GM03348 (cell line): ENCODE measurements at places on chromosomes 2 and 18.

- DNase-seq = peak; percentile 47
Measured at GRCh38 chr2:12429779-12430406, 286.8 kb upstream of the TRIB2 start.

DNA sequence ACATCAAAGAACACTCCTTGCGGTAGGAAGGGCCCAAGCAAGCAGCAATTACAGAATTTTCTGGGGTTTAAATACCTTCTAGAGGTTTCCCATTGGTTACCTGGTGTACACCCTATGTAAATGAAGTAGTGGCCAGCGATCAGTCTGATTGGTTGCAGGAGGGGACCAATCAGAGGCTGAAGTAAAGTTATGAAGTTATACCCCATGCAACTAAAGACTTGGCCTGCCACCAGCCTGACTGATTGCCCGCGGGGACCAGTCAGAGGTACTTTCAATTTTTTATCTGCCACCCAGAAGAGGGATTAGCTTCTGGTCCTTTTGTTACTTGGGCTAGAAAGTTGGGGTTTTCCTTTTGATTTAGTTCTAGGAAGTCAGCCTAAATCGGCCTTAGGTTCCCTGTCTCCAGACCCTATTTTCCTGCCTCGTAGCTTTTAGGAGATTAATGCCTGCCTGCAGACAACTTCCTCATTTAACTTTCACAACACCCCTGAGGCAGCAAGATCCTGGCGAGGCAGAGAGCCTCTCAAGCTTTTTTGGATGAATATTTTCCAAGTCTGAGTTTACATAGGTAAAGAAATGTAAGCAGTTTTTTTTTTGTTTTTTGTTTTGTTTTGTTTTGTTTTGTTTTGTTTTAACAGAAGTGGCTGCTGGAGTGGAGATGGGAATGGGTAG is 1.5 kb upstream of the DGUOK start:
- DNase-seq = no peak

- no peak for DNase-seq
Measured at GRCh38 chr2:88067598-88067997, at the start of gene SMYD1. Gene SMYD1 (plus strand): TSS chr2:88067825. CDS start chr2:88067865, 40 bp downstream.

- DNase-seq = no peak
Measured at GRCh38 chr2:239886781-239887180, 138.4 kb downstream of the NDUFA10 start.

- peak; percentile 87 for DNase-seq
Measured at GRCh38 chr2:207334624-207335371, 169.1 kb upstream of the KLF7 start.

DNA sequence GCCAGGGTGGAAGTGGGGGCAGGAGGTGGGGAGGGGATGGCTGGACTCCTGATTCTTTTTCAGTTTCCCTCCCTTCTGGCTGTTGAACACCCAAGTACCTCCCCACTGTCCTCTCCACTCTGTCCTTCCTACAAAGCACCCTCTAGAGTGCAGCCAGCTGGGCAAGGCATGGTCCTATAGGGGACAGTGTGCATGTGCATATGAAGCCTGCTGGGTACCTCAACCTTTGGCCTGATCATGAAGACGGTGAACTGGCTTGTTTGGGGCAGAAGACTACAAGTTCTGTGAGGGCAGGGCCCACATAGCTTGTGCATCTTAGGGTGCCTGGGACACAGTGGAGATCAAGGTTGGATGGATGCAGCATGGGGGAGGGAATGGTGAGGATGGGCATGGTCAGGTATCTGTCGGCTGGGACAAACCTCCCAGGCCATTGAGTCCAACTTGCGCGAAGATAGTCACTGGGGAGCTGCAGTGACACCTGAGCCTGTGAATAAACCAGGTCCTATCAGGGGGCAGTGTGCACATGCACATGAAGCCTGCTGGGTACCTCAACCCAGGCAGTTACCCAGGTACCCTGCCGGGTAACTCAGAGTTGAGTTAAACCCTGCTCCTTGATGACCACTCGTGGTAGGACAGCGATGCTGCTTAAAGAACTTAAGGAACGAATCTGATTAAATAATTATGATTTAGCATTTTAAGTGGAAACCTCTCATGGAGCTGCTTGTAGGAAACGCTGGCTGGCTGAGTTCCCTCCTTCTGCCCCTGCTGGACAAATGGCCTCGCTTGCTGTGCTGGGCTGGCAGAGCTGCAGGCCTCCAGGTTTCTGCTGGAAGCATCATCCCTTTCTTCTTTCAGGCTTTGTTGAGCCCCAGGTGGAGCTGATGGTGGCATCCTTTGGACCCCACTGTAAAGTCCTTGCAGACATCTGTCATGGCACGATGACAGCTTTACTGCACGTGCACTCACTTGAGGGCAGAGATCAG is 84.0 kb downstream of the POLR1A start:
- no peak for DNase-seq

DNA sequence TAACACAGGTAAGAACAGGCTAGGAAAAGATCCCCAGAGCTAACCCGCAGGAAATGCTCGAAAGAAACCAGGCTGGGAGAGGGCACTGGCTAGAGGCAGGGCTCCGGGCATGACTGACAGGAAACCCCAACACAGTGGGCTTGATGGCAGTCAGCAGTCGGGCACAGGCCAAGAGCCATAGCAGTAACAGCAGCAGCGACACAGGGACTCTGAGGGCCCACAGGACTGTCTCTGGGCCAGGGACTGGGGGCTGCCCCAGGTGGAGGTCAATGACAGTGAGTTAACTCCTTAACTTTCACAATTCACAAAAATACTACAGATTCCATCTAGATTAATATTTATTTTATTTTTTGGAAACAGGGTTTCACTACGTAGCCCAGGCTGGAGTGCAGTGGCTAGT is 37.3 kb upstream of the ASPRV1 start:
- no peak for DNase-seq

DNA sequence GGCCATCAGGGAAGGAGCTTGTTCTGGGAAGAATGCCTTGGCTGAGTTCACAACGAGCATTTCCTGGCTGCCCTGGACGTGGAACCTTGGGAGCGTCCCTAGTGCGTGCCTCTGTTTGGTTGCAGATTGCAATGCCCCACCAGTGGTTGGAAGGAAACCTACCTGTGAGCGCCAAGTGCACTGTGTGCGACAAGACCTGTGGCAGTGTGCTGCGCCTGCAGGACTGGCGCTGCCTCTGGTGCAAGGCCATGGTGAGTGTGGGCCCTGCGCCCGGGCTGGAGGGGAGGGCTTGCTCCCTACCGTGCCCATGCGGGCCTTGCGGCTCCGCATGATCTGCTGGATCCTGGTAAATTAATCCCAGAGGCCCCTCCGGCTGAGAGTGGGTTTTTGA is 81.9 kb downstream of the DGKD start:
- no peak for DNase-seq

DNA sequence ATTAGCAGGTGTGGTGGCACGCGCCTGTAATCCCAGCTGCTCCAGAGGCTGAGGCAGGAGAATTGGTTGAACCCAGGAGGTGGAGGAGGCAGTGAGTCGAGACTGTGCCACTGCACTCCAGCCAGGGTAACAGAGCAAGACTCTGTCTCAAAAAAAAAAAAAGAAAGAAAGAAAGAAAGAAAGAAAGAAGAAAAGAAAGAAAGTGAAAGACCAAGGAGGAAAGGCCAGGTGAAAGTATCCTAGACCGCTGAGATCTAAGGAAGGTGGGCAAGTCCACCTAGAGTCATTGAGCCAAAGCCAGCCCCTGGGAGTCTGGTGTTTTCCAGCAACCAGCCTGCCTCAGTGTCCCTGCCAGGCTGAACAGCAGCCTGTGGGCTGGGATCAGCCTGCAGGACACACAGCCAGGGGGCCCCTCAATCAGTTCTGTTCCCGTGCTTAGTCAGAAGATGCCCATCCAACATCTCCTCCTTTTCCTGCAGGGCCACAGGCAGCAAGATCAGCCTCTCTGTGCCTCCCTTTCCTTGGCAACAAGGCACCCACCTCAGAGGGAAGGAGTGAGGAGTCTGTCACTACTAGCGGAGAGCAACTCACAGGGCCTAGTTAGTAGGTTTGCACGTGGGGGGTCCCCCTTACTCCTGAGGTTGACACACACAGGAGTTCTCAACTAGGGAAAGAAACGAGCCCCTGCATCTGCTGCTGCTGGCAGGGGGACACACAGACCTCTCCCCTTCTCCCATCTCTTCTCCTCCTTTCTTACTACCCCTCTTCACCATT is 64.1 kb downstream of the SMAD7 start:
- no peak for DNase-seq

GRCh38 chr2:206983161-206983859 is 44.0 kb downstream of the CPO start:
- DNase-seq = no peak

- no peak for DNase-seq
Measured at GRCh38 chr2:17282245-17282644, 236.0 kb downstream of the RAD51AP2 start.
